ENCODE measurements at places on chromosomes 3 and 15.

DNA sequence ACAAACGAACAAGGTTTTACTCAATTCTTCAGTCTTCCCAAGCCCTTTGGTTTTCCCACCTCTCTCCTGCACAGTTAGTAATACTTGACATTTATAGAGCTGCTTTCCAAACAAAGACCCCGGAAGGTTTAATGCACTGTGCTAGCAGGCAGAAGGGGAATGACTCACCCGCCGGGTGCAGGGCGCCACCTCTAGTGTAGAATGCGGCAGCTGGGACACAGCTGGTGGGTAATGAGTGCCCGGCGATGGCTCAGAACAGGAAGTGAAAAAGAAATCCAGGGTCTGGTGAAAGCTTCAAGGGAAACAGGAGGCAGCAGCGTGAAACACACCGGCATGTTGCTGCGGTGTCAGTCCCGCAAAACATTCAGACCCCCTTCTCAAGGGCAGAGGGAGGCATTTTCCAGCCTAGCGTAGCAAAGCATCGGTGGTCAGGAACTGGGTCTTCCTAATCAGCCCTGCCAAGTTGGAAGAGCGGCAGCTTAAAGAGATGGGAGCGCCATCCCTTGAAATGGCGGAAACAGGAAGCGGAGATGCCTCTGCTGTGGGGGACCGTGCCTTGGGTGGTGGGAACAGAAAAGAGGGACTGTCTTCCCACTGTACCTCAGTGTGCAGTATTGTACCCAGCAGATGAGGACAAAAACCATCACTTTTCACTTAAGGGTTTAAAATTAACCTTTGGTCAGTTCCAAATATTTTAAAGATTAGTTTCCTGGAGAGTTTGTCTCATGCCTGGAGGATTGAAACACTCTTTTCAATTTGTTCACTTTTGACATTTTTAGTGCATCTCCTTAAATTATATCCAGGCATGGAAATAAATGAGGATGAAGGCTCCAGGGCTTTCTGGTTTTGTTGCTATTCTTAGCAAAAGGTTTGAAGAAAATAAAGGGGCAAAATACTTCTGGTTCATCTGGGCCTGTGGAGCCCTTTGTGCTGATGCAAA, 160.7 kb upstream of the MCTP2 start:
- no peak for DNase-seq

- no peak for DNase-seq
Observed at GRCh38 chr3:69890084-69890483, 109.4 kb upstream of the SAMMSON start.

DNA sequence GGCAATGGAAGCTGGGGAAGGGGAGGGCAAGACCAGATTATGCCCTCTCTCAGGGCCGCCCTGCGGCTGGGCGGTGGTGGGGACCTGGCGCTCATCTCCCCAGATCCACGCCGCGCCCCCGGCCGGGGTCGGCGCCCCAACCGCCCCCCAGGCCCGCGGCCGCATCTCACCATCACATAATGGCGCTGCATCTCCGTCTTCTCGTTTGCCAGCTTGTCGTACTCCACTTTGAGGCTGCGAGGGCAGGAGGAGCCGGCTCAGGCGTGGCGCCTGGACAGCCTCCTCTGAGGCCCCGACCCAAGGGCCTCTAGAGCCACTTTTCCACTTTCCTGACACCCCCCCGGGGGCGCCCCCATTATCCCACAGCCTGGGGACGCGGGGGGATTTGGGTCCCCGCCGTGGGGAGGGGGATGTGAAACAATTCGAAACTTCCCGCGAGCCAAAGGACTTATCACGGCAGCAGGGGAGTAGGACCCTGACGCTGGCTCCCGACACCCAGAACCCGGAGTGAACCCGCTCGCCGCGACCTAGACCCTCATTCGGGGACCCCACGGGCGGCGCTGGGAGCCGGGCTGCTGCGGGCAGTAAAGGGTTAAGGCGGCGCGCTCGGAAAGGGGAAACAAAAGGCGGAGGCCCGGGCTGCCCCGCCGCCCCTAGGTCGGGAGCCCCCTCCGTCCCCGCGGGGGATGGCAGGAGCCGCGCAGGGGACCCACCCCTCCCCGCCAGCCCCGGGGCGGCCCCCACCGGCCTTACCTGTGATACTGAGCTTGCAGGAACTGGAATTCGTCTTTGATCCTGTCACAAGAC, 2.1 kb downstream of the TLE3 start:
- no peak for DNase-seq

DNA sequence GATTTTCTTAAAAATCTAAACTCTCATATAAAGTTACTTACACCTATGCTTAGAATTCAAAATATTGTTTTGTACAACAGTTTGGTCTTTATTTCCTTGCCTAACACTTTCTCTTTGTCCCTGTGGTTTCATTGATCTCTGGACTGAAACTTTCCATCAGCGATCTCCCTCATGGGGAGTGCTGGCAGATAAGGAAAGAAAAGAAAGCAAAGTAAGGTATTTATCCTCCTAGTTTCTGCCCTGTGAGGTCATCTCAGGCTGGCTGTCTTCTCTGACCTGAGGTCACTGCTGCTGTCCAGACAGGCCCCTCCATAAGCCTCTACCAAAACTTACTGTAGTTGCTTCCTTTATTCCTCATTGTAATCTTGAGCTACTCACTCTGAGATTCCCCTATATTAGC, 57.9 kb upstream of the EPHA6 start:
- DNase-seq: no peak

DNA sequence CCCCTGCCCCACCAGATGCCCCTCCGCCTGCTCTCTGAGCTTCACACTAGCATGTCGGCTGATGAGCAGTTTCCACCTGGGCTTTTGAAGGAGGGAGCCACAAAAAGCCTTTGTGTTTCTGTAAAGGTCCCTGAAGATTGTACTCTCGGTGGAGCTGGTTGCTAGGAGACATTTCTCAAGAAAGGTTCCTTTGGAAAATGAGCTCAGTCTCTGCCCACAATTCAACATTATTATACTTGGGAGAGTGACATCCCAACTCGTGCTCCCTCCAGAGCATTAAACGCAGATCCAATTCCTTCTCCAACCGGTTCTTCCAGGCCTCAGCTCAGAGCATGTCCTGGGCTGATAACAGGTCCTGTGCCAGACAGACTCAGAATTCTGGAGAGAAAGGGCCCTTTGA, 26.8 kb upstream of the FAM107A start:
- no peak for DNase-seq

GRCh38 chr3:131608296-131608695, 105.5 kb upstream of the MRPL3 start:
- DNase-seq: no peak

DNA sequence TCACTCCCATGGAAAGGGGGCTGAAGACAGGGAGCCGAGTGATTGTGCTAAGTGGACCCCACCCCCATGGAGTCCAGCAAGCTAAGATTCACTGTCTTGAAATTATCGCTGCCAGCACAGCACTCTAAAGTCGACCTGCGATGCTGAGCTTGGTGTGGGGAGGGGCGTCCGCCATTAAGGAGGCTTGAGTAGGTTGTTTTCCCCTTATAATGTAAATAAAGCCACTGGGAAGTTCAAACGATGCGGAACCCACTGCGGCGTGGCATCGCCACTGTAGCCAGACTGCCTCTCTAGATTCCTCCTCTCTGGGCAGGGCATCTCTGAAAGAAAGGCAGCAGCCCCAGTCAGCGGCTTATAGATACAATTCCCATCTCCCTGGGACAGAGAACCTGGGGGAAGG, 10.9 kb upstream of the SRGAP3 start:
- DNase-seq: no peak

DNA sequence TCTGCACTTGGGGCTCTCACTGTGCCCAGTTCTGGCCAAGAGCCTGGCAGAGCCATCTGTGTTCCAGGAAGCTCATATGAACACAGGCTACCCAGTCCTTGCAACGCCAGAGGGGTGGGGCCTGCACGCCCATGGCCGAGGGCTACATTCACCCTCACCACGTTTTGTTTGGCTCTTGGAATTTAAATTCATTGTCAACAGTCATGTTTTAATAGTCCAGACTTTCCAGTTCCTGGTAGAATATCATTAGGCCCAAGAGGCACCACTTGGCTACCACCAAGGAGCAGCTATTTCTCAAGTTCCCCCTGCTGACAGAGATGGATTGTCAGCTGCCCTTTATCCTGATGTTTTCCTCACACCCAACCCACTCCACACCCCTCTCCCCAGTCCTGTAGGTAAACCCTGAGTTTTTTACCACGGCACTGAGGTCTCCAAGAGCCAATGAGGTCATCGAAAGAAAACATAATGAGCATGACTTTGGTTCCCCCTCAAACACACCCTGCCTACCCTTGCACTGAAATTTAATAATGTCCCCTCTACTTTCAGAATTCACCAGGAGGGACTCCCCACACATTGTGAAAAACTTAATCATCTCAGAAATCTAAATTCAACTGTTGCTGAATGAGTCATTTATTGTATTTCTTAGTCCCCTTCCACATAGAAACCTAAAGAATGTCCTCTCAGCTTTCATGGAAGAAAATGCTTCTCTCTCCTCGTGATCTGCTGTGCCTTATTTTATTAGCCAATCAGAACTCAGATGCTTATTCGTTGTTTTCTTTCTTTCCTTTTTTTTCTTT, 125.1 kb downstream of the SHQ1 start:
- DNase-seq: no peak

GRCh38 chr15:89165677-89166076, 55.7 kb downstream of the RLBP1 start:
- no peak for DNase-seq

DNA sequence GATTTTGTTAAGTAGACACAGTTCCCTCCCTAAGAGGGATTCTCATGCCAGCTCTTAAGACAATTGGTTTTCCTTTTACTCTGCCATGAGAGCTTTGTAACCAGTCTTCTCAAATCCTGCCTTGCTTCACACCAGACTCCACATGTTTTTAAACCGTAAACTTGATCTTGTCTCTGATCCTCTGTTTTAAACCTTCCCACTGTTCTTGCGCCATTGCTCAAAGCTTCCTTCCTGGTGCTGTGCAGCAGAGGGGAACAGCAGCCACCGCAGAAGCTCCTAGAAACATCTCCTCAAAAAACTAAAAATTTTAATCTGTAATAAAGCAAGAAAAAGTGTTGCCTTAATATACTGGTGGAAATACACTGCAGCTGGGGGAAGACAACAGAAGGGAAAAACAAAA, 154.5 kb upstream of the SATB1 start:
- no peak for DNase-seq

GRCh38 chr15:74167891-74168331, 5.6 kb upstream of the ISLR start:
- DNase-seq: no peak
